ENCODE measurements at places on chromosomes 7 and 10.

DNA sequence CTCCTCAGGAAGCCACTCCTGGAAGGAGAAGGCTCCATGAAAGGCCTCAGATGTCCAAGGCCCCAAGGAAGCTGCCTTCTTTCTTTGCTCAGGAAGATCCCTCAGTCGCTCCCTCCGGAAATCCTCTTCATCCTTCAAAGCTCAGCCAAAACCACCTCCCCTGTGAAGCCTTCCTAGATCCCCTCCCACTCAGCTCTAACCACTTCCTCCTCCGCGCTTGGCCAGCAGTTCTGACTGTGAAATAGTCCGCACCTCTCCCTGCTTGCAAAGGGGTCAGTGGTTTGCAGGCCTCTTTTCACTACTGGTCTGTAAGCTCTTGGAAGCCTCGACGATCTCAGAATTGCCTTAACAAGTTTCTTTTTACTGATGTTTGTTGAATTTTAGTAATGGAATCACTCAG lies 23.9 kb downstream of the PYROXD2 start:
- no peak for DNase-seq

- no peak for DNase-seq
Measured at GRCh38 chr10:76213876-76214275, 782.5 kb downstream of the LRMDA start.

DNA sequence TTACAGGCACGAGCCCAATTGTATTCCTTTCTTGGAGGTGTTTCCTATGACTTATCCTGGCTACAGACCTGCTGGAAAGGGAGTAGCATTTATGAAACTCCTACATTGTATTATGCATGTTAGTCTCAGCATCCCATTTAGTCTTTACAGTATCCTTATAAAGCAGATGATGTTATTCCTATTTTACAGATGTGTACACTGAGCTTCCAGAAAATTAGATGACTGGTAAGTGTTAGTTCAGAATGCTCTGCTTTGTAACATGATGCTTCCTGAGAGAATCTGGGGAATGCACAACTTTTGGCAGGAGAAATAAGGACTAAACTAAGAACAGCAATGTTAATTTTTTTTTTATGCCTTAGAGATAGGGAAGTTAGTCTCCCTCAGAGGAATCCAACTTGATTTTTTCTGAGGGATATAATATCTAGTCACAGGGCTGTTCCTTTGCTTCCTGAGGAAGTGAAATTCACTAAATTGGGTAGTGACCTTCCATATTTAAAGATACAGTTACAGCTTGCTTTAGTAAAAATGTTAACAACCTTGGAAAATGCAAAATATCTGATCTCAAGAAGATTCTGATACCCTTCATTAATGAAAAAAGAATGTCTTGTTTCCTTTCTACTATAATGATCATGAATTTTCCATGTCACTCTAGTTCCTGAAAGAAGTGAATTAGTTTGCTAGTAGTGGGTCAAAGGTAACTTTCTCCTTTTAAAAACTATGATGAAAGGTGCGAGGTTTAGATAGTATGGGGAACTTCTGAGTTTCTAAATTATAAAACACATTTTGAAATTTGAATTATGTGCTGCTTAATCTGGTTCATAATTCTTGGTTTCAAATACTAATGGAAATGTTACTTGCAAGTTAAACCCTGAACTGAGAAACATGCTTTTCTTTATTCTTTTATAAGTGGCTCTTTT lies 194.0 kb upstream of the PRPS1L1 start:
- DNase-seq = no peak

GRCh38 chr10:4545062-4545461 lies 280.9 kb upstream of the AKR1E2 start:
- no peak for DNase-seq

DNA sequence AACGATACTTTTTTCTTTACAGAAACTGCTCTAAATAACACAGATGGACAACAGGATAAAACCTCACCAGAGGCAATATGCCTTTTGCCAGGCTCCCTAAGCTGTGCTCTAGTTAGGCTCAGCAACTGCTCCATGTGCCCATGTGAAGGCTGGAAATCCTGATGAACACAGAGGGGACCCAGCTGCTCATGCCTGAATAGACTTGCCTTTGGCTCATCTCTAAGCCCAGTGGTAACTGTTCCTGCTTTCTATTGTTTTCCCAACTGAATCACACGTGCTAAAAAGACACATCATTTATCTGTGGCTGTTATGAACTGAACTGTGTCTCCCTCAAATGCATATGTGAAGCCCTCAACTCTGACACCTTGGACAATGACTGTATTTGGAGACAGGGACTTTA lies 110.4 kb downstream of the RNF216 start:
- DNase-seq = no peak

- no peak for DNase-seq
Measured at GRCh38 chr10:69426376-69426727, 9.6 kb upstream of the TACR2 start.

Data from T-helper 22 cell (primary cell).